ENCODE measurements at places on chromosomes 3 and 15.

DNA sequence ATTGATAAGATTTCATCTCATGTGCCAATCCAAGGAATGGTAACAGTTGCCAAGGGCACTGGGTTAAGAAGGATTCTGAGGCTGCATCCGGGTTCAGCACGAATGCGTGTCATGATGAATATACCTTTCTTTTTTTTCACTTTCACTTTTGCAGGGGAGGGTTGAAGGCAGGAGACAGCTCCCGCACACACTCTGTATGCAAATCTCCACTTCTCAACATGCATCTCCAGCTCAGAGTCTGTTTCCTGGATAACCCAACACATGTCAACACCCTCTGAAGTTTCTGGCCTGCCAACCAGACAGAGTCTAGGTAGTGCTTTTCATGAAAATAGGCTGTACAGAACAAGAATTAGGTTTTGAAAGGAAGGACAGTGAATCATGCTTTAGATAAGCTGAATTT lies 21.6 kb downstream of the B4GALT4 start:
- peak; percentile 67 for DNase-seq

DNA sequence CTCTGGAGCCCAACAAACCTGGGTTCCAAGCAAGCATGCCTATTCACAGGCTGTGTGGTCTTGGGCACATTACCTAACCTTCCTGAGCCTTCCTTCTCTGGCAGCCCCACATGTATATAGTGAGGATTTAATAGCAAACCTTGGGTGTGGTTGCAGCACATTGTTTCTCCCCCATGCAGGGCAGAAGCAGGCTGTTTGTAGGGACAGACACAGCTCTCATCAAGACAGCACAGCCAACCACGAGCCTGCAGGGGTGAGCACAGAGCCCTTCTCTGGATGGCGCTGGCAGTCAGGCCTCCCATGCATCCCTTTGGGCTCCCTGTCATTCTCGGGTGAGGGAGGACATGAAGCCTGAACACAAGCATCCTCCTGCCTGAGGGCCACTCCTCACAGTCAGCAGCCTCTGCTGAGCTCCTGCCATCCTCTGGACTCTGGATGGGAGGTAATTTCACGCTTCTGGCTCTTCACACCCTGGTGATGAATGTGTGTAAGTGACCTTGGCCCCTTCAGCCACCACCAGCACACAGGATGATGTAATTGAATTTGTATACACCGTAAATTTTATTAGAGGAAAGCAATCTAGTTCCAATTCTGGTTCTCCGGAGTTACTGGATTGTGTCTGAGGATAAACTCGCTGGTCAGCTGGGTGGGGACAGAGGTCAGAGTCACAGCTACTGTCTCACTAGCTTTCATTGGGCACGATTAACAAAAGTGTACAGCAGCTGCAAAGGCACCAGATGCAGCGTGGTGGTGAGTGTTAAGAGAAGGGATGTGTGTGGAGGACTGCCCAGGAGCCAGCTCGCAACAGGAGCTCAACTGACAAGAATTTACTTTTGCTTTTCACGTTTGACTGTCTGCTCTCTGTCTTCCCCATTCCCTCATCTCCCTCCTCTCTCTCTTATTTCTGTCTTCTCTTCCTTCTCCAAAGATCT lies 118.1 kb downstream of the CLSTN2 start:
- DNase-seq = no peak

GRCh38 chr15:48423896-48424475 lies 92.8 kb downstream of the DUT start:
- DNase-seq = no peak

DNA sequence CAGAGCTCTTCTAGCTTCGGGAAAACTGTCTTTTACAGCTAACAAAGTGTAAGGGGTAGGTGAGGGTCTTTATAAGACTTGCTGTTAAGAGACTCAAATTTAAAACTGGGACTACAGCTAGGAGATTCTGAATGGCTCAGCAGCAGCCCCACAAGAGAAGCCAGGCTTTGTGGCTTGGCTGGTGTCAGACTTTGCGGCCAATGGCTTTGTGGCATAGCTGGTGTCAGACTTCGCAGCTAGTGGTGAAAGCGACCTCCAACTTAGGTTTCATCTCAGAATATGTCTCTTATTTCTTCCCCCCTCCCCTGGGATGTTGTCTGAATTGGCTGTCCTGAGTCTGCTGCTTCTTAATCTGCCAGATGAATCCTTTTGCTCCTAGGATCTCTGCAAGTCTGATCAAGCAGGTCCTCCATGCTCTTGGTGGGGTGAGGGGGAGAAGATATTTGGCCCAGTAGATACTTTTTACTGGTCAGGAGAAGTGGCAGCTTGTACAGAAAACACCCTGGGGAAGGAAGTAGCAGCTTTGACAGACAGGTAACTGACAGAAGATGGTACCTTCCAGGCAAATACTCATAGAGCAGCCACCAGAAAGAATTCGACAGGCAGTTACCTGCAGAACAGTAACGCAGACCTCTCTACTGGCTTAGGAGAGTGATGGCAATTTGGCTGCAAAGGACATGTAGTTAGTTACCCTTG lies 8.4 kb downstream of the BOC start:
- no peak for DNase-seq

DNA sequence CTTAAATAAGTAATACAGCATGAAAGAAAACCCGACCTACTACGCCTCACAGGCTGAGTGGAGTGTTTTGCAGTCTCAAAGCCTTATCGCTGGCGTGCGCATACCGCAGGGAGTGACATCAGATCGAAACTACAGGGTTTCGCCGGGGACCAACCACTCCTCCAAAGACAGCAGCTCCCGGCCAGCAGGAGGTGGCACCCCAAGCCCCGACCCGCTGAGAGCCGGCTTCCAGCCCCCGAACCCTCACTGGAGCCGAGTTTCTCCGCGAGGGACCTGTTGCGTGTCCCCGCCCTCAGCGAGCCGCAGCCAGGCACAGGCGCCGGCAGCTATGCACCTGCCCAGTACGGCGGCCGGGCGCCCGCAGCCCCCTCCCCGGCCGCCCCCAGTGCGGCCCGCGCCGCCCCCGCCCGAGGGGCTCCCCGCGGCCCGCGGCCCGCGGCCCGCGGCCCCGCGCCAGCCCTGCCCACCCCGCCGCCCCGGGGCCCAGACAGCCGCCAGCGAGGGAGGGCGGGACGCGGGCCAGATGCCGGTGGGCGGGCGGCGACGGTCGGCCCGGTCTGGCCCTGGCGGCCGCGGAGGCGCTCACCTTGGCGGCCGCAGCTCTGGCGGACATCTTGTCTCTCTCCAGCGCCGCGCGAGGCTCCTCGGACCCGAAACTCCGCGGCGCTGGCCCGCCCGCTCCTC lies 710 bp downstream of the TJP1 start:
- DNase-seq = peak; percentile 75

GRCh38 chr3:133441867-133442270 lies 42.0 kb downstream of the BFSP2 start:
- DNase-seq = peak; percentile 61

DNA sequence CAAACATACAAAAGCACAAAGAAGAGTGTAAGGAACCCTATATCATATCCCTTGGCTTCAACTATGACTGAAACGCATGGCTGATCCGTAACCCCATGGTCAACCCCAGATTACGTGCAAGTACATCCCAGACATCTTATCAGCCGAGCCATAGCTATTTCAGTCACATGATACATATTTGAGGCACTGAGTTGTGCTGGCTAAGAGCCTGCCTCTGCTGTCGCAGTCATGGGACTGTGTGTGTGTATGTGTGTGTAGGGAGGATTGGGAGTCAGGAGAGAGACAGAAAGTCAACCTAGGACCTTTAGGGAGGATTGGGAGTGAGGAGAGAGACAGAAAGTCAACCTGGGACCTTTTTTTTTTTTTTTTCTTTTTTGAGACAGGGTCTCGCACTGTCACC lies 8.4 kb downstream of the ST6GAL1 start:
- DNase-seq = no peak

- DNase-seq = no peak
Observed at GRCh38 chr3:33091746-33092145, 5.2 kb downstream of the GLB1 start.

DNA sequence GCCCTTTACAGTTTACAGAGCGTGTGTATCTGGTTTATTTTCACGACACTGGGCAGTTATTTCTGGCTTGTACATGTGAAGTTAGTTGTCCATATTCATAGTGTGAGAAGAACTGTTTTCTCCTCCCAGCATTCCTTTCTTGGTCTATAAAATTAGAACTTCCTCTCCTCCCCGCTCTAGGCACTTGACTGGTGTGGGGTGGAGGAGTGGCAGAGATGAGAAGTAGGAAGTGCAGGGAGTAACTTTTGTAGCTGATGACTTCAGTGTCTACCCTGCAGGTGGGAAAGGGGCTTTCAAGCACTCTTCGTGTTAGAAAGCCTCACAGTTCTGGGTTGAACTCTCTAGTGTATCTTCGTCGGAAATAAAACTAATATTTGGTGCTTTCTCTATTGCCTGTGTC lies 13.4 kb downstream of the APOD start:
- no peak for DNase-seq

GRCh38 chr3:115626721-115627120 lies 3.4 kb downstream of the GAP43 start:
- DNase-seq = no peak

GRCh38 chr3:47266709-47267489 lies 15.7 kb downstream of the KIF9 start:
- peak; percentile 29 for DNase-seq

GRCh38 chr3:196186651-196187573 lies 24.3 kb downstream of the ZDHHC19 start:
- peak; percentile 45 for DNase-seq

GRCh38 chr3:172236771-172237742 lies 197.7 kb downstream of the FNDC3B start:
- DNase-seq = no peak

GRCh38 chr3:21585216-21585740 lies 165.7 kb downstream of the ZNF385D start:
- DNase-seq = no peak

GRCh38 chr15:36313736-36314280 lies 265.6 kb upstream of the CDIN1 start:
- DNase-seq = no peak

DNA sequence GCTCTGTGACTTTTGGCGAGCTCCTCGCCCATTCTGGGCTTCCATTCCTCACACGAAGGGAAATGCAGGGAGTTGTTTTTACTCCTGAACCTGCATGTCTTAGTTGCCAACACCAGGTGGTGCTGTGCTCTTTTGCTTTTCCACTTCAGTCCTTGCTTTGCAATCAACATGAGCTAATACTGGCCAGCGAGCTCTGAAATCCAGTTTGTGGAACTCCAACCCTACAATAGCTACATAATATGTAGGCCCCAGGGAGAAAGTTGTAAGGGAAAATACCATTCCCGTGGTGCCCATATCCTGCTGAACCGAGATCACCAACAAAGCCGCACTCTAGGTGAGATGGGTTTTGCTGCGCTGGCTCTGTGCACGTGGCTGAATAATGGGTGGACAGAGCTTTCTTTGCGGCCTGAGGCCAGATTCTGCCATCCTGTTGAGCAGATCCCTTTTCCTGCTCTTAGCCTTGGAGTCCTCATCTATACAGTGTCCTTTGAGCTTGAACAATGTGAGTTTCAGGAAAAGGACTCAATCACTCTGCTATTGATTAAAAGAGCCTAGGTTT lies 25.0 kb downstream of the LSM3 start:
- DNase-seq = peak; percentile 51

DNA sequence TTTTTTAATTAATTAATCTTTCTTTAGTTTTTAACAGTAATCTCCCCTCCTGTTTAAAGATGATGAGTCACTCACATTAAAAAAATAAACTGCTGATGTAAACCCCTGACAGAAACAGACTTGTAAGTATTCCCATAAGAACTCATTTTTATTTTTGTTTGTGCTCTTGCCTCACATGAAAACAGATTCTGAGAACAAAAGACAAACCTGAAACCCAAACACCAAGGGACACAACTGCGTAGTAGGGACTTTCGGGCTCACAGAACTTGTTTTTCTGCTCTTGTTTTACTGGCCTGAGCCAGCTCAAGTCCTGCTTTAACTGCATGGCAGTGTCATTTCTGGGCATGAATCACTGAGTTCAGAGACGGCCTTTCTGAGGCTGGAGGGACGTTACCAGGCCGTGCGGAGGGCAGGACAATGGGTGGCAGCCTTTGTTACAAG lies 600.8 kb downstream of the FOXP1 start:
- peak; percentile 43 for DNase-seq

- DNase-seq = no peak
Observed at GRCh38 chr3:57733790-57734189, 22.3 kb upstream of the SLMAP start.

DNA sequence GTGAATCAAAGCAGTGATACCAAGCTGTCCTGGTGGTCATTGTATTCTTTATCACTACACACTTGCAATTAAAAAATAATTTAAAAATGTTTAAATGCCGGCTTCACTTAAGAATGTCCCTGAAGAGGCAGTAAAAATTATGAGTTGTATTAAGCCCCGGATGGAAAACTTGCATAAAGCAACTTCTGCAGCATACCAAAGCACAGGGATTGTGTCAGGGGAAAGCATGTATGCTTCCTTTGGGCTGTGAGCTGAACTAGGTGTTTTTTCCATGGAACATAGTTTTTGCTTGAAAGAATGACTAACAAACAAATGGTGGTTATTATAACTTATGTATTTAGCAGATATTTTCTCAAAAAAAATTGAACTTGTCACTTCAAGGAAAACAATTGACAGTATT lies 143.1 kb downstream of the ARNT2 start:
- DNase-seq = no peak

DNA sequence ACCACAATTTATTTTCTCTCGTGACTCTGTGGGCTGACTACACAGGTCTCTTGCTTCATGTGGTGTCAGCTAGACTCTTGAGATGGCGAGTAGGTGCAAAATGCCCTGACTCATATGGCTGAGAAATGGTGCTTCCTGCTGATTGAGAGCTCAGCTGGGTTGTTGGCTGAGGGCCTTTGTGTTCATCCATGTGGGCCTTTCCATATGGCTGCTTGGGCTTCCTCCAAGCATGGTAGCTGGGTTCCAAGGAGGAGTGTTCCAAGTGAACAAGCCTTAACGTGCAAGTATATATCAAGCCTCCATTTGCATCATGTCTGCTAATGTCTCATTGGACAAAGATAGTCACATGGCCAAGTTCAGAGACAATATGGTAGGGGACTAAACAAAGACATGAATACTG lies 164.0 kb downstream of the PDCD6IP start:
- no peak for DNase-seq

DNA sequence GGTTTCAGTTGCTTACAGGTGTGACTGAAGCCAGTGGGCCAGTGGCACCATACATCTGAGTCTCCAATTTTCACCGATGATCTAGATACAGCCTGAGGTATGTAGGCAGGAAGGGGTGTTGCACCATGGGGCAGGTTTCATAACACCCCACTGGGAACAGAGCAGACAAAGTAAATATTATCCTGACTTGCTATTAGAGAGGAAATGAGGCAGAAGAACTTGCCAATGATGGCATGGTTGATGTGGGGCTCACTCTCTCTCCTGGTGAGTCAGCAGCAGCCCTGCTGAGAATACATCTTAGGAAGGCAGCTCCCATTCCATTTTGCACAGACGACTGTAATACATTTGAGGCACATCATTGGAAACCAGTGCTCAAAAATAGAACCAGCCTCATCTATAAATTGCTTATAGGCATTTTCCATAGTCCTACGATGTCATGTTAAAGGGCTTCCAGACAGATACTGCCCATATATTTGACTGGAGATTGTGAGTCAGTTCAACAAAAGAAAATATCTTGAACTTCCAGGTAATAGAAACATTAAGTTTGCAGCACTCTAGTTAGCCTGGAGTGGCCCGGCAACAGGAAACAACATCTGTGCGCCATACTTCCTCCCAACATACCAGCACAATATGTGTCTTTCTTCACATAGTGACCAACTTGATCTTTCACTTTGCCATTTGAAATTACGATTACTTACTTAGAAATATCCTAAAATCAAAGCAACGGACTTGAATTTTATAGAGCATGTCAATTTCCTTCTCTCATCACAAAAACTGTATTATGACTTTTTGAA lies 175.5 kb downstream of the NECTIN3 start:
- no peak for DNase-seq

All from activated CD4-positive, alpha-beta T cell treated with anti-CD3 and anti-CD28 coated beads, Interleukin-2, Interleukin-6, amounts not matched to agents 100 ng/mL and 50 ng/mL, durations not matched to agents 16 hours and 8 hours (primary cell).